ENCODE measurements at places on chromosomes 5 and 9. TPM values are rescaled to one million over a fixed set of nuclear protein-coding genes. Genes with fewer than 3 reads are reported as not detected.

GRCh38 chr9:132366481-132366880 lies 11.7 kb upstream of the SETX start:
- no peak for DNase-seq

Gene BAAT
- total RNA-seq, result not detected

Gene C5orf58
- not detected for total RNA-seq

GRCh38 chr5:158938200-158938599 lies 161.5 kb downstream of the EBF1 start:
- DNase-seq, result no peak

GRCh38 chr5:172133359-172134029 lies 54.5 kb downstream of the STK10 start:
- peak; percentile 79 for DNase-seq

GRCh38 chr9:95130484-95130883 lies 187.0 kb downstream of the FANCC start:
- DNase-seq, result no peak

Gene RFK
- 35.3 TPM for total RNA-seq

Data from Caki2 (cell line).